IMR-90 (cell line): ENCODE measurements at places on chromosomes 1 and 21. TPM values are rescaled to one million over a fixed set of nuclear protein-coding genes. Genes with fewer than 3 reads are reported as not detected.

DNA sequence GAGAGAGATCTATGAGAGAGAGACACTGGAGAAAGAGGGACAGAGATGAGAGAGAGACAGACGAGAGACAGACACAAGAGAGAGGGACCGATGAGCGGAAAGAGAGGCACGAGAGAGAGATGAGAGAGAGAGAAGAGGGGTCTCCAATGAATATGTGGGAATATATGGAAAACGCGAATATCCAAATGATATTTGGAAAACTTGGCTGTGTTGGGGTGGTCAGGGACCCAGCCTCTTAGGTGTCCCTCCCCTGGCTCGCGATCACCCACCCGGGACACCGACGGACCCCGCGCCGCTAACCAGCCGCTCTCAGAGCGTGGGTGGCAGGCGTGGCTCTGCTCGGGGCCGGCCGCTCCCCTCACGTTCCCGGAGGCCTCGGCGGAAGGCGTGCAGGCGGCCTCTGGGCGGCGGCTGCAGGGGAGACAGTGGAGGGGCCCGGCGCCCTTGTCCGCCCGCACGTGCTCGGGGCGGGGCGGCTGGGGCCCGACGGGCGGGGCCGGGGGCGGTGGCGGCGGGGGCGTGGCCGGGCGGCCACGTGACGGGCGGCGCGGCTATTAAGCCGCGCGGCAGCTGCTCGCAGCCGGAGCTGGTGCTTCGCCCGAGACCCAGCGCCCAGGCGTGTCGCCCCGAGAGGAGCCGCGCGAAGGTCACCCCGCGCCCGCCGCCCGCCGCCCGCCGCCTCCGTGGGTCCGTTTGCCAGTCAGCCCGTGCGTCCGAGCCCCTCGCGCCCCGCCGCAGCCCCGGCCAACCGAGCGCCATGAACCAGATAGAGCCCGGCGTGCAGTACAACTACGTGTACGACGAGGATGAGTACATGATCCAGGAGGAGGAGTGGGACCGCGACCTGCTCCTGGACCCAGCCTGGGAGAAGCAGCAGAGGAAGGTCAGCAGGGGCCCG, at the start of gene ACTN2:
Gene ACTN2, plus strand, starts transcription at position 583 of the 898 bp plus-strand sequence. Its CDS starts 175 bp downstream, at position 758.
- 0 out of 2 replicates have a peak, but pooled peaks cover 2% of the 10 kb centered on the region for H3K4me1 ChIP-seq
- H3K4me3 ChIP-seq: peak within 1 kb of the TSS; percentile 30; the same call in 1 of the 2 replicates
- no peaks in the 10 kb centered on the region for H3K36me3 ChIP-seq
- no peak within 1 kb of the TSS for H3K27ac ChIP-seq
- DNase-seq: no peak

The TNFRSF8 gene
- 0.31 and 0.37 TPM in 2 replicates for polyA plus RNA-seq

The FAM78B gene
- polyA plus RNA-seq: 0.12 and 0.16 TPM in 2 replicates

GRCh38 chr1:54171606-54172005, 18.8 kb upstream of the CDCP2 start:
- no peak overlapping the region for H3K4me3 ChIP-seq
- H3K27ac ChIP-seq: no peak overlapping the region
- H3K36me3 ChIP-seq: peaks cover 2% of the 10 kb centered on the region; the same call in 1 of the 2 replicates
- no peaks in the 10 kb centered on the region for H3K27me3 ChIP-seq
- H3K4me1 ChIP-seq: peaks cover 4% of the 10 kb centered on the region

- peaks cover 4% of the 10 kb centered on the region for H3K4me1 ChIP-seq
- H3K36me3 ChIP-seq: no peaks in the 10 kb centered on the region
- H3K4me3 ChIP-seq: no peak overlapping the region
- no peaks in the 10 kb centered on the region for H3K27me3 ChIP-seq
- peak overlapping the region; percentile 48; the same call in 1 of the 2 replicates for H3K27ac ChIP-seq
- peak; percentile 47 for DNase-seq
Observed at GRCh38 chr21:27807596-27807995, 840.7 kb upstream of the ADAMTS5 start.

GRCh38 chr1:157025856-157026255, 19.7 kb downstream of the ARHGEF11 start:
- H3K36me3 ChIP-seq: no peaks in the 10 kb centered on the region
- H3K4me3 ChIP-seq: no peak overlapping the region
- no peak overlapping the region for H3K27ac ChIP-seq
- DNase-seq: peak; percentile 43

The HLX gene
- polyA plus RNA-seq: 5.9 and 6.1 TPM in 2 replicates

- peaks cover 2% of the 10 kb centered on the region; the same call in 1 of the 2 replicates for H3K4me1 ChIP-seq
- H3K4me3 ChIP-seq: no peak overlapping the region
- H3K27ac ChIP-seq: no peak overlapping the region
- no peaks in the 10 kb centered on the region for H3K27me3 ChIP-seq
Observed at GRCh38 chr21:45417951-45418300, 13.0 kb downstream of the COL18A1 start.

DNA sequence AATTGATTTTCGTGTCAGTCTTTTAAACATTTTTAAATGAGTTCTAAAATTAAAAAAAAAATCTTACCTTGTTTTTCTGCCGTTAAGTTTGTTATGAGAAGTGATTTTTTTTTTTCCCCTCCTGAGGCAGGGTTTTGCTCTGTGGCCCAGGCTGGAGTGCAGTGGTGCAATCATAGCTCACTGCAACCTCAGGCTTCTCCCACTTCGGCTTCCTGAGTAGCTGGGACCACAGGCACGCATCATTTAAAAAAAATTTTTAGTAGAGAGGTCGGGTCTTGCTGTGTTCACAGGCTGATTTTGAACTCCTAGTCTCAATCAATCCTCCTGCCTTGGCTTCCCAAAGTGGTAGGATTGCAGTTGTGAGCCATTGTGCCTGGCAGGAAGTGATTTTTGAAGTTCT, 41.1 kb downstream of the MTR start:
- H3K4me1 ChIP-seq: no peaks in the 10 kb centered on the region; the same call in 1 of the 2 replicates
- H3K36me3 ChIP-seq: peaks cover 25% of the 10 kb centered on the region
- DNase-seq: no peak
- no peak overlapping the region for H3K27ac ChIP-seq
- no peak overlapping the region for H3K4me3 ChIP-seq

DNA sequence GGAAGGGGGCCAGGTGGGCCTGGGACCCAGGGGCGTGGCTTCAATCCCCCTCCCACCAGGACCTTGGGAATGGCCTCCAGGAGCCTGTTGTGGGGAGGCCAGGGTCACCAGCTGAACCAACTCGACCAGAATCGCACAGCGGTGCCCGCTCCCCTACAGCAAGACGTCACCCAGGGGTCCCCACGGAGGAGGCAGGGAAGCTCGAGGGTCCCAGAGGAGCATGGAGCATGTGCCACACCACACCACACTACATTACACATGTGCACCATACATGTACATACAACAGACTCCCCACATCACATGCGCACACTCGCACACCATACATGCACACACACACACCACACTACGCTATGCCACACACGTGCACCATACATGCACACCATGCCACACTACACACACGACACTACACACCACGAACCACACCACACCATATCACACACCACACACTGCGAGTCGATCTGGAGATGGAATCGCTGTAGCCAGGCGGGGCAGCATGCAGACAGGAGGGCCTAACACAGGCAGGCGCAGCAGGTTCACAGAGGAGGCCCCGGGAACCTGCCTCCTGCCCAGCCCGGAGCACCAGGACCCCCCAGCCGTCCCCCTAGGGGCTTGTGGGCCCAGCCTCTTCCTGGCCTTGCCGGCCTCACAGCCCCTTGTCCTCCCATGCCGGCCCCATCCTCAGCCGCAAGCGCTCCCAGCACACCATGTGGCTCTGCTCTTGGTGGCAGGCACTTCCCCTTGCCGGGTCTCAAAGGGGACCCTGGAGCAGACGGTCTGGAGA, 596 bp downstream of the ITGB2 start:
- no peaks in the 10 kb centered on the region for H3K4me1 ChIP-seq
- DNase-seq: no peak
- H3K36me3 ChIP-seq: no peaks in the 10 kb centered on the region
- peaks cover 75% of the 10 kb centered on the region for H3K27me3 ChIP-seq
- H3K27ac ChIP-seq: no peak overlapping the region

DNA sequence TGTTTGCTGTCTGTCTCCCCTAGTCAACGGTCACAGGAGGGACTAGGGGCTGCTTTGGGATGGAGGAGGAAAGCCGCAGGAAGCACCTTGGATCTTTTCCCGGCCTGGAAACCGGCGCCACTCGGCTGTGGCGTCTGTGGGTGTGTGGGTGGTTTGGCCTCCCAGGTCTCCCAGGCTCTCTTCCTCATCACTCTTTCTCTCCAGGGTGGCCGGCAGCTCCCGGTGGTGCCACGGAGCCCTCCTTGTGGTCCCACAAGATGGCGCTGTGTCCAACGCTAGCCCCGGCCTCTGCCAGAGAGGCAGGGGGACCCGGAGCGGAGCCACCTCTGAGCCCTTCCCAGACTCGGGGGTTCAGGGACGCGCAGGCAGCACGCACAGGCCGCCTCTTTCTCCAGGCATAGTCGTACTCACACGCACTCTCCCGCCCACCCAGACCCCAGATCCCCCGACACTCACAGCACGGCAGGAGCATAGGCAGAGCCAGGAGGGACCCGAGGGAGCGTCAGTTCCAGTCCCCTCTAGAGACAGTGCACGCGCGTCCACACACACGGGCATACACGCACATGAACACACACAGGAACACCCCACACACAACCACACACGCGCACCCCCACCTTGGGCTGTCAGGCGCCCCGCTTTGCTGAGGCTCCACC, 31.2 kb downstream of the CDCP2 start:
- H3K4me3 ChIP-seq: peak overlapping the region; percentile 13; the same call in 1 of the 2 replicates
- no peak overlapping the region; the same call in 1 of the 2 replicates for H3K27ac ChIP-seq
- H3K4me1 ChIP-seq: peaks cover 9% of the 10 kb centered on the region
- H3K27me3 ChIP-seq: no peaks in the 10 kb centered on the region; the same call in 1 of the 2 replicates
- peak; percentile 82 for DNase-seq
- no peaks in the 10 kb centered on the region for H3K36me3 ChIP-seq

DNA sequence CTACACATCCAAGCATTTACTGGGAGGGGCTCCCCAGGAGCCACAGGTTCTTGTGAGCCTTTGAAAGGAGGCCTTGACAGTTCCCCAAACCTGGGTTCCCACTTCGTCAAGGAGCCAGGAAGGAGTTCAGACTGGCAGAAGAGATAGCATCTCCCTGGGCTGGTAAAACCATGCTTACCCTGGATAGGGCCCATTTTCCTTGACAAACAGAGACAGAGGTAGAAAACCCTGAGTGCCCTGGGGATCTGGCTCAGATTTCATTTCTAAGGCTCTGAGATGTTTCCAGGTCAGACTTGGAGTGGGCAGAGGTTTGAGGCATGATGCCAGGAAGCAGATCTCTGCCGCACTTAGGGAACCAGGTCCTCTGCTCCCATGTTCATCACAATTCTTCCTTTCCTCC, 2.7 kb downstream of the ETNK2 start:
- no peak overlapping the region for H3K27ac ChIP-seq
- no peak overlapping the region for H3K4me3 ChIP-seq
- H3K4me1 ChIP-seq: peaks cover 7% of the 10 kb centered on the region
- no peak for DNase-seq
- H3K36me3 ChIP-seq: peaks cover 9% of the 10 kb centered on the region
- H3K27me3 ChIP-seq: no peaks in the 10 kb centered on the region

GRCh38 chr1:67540025-67540732, 110.0 kb upstream of the SERBP1 start:
- no peak overlapping the region for H3K4me3 ChIP-seq
- no peaks in the 10 kb centered on the region for H3K27me3 ChIP-seq
- H3K4me1 ChIP-seq: no peaks in the 10 kb centered on the region
- no peak overlapping the region for H3K27ac ChIP-seq
- DNase-seq: no peak

DNA sequence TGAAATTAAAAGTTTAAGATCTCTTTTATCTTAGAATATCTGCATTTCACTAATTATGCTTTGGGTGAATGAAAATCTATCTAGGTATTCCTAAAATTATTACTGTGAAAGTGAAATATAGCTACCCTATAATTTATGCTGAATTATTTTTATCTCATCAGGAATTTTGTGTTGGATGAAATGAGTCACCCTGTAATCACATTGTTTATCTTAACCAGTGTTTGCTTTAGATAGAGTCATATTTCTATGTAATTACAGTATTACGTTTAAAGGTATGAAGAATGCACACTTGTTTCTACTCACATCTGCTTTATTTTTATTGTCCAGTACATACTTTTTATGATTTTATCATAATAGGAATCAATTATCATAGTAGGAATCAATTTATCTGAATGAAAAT, 249.2 kb downstream of the NCAM2 start:
- H3K27me3 ChIP-seq: no peaks in the 10 kb centered on the region
- H3K27ac ChIP-seq: no peak overlapping the region
- H3K4me1 ChIP-seq: no peaks in the 10 kb centered on the region
- peak; percentile 63 for DNase-seq
- no peak overlapping the region for H3K4me3 ChIP-seq

GRCh38 chr1:119286587-119287181, 81.9 kb upstream of the HAO2 start:
- H3K27me3 ChIP-seq: no peaks in the 10 kb centered on the region
- no peak overlapping the region for H3K27ac ChIP-seq
- 0 out of 2 replicates have a peak, but pooled peaks cover 1% of the 10 kb centered on the region for H3K4me1 ChIP-seq
- DNase-seq: peak; percentile 4
- no peak overlapping the region for H3K4me3 ChIP-seq
- no peaks in the 10 kb centered on the region for H3K36me3 ChIP-seq

The LORICRIN gene
- polyA plus RNA-seq: not detected in 2 replicates

The RGS13 gene
- not detected in 2 replicates for polyA plus RNA-seq

DNA sequence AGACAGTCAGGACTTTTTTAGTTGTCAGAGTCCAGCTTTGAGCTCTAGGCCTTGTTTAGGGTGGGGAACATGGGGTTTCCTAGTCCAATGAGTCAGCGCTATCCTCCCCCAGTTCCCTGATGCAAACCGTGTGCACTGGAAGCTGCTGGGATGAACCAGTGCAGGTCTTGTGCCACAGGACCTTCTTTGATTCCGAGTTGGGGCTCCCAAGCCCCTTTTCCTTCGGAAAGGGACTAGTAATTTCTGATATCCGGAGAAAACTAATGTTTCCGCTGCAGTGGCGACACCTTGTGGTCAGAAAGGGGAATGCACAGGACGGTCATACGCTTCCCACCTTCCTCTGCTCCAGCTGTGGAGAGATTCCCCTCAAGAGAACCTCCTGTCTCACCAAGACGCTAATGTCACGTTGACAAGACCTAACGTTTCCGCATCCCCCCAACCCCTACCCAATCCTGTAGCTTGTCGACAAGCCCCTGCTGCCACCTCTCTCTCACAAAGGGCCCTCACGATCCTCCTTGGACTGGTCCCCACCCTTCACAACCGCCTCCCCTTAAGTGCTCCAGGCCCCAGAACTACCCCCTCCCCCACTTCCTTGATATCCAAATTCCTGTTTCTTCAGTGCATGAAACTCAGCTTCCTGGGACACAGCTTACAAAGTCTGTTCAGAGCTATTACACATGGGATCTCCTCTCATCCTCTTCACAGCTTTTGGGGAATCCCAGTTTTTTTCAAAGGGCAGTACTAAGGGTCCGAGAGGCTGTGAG, 30.9 kb downstream of the GPA33 start:
- H3K4me3 ChIP-seq: no peak overlapping the region
- H3K4me1 ChIP-seq: no peaks in the 10 kb centered on the region
- H3K27me3 ChIP-seq: no peaks in the 10 kb centered on the region

DNA sequence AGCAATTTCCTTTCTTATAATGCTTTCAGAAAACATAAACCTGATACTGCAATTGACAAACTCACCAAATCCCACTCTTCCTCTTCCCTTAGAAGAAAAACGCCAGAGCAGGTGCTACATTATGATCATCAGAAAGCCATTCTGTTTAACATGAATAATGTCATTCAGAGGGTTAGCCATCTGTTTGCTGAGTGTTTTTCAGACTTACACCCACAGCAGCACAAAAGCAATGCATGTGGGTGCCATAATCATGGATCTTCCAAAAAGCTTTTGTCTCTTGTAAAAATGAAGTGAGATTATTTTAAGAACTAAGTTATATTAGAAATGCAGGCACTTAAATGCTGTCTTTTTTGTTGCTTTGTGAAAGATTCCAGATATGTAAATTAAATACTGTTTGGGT, 204.6 kb upstream of the TMPRSS15 start:
- H3K27me3 ChIP-seq: no peaks in the 10 kb centered on the region
- no peak overlapping the region for H3K27ac ChIP-seq
- no peak overlapping the region for H3K4me3 ChIP-seq
- no peaks in the 10 kb centered on the region for H3K36me3 ChIP-seq
- no peaks in the 10 kb centered on the region for H3K4me1 ChIP-seq
- no peak for DNase-seq
